ENCODE measurements at places on chromosomes 3 and 15.

- DNase-seq = no peak
These were observed 1.0 kb downstream of the EOMES start for GRCh38 chr3:27720899-27721716.

DNA sequence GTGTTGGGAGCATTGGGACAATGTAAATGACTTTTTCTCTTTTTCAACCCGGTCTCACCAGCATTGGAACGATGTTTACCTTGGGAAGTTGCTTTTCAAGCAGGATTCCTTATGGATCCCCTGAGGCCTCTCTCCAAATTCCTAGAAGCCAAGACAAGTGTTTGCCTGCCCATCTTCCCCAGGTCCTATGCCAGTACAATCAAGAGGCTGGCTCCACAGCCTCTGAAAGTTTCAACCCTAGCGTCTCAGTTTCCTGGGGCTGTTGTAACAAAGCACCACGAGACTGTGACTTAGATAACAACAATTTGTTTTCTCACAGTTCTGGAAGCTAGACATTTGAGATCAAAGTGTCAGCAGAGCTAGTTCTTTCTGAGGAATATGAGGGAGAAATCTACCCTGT, 347.2 kb upstream of the UMPS start:
- DNase-seq = no peak

- DNase-seq = no peak
These were observed at the start of gene EPHA3 for GRCh38 chr3:89107461-89108290. TSS of gene EPHA3 (plus strand) at chr3:89107621. CDS start at chr3:89107749, 128 bp downstream.

DNA sequence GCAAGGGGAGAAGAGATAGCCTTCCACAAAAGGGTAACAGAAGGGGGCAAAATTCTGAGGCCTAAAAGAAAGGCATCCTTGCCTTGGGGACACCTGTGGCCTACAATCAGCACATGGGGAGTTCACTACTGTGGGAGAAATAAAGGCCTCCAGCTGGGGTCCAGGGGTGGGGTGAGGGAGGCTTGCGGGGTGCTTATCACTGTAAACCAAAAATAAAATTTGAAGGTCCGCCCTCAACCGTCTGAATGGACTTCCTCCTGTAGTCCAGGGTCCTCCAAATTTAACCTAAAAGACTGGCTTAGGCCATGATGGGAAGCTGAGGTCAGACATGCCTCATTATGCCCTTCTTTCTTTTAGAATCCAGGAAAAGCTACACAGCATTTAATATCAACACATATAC, 2.1 kb upstream of the POLR2M start:
- no peak for DNase-seq

GRCh38 chr15:33492434-33493052, 181.8 kb downstream of the RYR3 start:
- no peak for DNase-seq

Measured in activated CD8-positive, alpha-beta memory T cell treated with anti-CD3 and anti-CD28 coated beads for 1 hour (primary cell).